ENCODE measurements at places on chromosomes 6 and 20.

- no peak for DNase-seq
These were observed 21.1 kb downstream of the ZNF184 start for GRCh38 chr6:27451660-27452390.

DNA sequence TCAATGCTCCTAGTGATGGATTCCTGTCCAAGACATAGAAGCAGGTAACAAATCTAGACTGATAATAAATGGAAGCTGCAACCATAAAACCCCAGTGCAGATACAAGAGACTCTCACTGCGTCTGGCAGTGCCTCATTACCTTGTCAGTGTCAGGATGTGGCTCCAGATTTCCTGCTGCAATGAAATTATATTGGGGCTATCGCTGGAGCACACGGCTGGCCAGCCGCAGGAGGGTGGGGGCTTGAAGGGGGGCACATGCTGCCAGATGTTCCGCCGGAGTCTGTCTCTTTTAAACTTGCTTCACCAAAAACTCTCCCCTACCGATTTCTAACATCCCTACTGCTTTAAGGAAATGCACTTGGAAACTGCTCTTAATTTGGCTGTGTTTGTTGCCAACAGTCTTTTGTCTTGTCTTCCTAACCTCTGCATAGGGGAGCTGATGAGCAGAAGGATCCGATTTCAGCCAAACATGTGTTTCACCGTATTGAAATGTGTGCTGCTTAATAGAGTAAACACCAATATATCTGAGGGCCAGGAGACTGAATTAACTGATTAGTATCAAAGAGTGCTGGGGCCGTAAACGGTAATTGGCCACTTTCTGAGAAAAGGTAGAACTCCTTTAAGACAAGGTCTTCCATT lies 102.2 kb upstream of the EXOC2 start:
- no peak for DNase-seq

DNA sequence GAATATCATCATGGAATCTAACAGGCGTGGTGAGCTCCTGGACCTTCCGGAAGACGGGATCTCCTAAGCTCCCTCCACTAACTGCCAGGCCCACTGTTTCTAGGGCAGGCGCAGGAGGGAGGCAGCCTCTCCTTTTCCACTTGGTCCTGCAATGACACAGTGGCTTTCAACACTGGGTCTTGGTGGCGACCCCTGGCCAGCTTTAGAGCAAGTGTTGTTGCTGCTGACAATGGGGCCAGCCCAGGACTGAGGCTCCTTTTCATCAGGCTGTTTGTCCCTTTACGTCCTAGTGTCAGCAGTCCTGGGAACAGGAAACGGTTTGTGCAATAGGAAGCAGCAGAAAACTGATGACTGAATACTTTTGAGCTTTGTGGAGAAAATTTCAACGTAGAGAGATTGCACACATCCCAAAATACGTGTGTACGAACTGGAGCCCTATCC lies 9.7 kb upstream of the QKI start:
- peak; percentile 40 for DNase-seq

DNA sequence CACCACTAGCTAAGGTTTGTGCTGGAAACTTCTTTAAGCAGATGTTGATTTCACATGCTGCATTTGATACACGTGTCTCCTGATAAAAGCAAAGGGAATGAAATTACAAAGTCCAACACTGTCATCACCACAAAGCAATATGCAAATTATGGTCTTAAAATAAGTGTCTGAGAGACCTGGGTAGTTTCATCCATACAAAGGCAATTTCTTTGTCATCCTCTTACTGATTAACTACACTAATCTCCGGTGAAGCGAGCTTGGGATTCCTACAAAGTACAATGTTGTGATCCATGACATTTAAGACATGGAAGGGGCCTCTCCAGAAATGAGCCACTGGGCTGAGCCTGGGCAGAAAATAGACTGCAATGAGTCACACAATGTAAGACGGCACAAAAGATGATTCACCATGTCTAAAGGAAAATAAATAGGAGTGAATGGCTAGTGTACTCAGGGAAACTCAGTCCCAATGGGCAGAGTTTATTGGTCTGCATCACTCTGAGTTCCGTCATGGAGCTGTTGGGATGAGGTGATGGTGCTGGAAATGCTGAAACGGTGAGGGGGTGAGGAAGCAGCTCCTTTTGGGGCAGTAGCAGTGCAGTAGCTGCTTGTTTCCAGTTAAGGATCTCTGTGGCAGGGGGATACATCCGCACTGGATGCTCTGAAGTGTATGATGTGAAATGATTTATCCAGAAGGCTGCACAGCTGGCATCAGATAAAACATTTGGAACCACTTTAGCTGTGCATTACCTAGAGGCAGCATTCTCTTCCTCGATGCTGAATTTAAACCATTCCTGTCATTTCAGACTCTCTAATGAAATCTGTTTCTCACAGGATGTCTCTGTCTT lies 103.3 kb downstream of the IBTK start:
- DNase-seq = no peak

DNA sequence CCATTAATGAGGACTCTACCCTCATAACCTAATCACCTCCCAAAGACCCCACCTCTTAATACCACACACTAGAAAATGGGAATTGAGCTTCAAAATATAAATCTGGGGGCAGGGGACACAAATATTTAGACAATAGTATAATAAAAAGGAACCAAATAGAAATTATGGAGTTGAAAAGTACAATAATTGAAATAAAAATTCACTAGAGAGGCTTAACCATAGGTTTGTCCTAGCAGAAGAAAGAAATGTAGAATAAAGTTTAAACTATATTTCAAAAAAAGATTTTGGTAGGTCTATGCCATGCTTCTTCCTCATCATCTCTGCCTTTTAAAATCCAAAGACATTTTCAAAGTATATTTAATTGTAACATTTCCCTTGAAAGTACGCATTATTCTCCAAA lies 19.5 kb upstream of the HLA-DQA1 start:
- DNase-seq = no peak

DNA sequence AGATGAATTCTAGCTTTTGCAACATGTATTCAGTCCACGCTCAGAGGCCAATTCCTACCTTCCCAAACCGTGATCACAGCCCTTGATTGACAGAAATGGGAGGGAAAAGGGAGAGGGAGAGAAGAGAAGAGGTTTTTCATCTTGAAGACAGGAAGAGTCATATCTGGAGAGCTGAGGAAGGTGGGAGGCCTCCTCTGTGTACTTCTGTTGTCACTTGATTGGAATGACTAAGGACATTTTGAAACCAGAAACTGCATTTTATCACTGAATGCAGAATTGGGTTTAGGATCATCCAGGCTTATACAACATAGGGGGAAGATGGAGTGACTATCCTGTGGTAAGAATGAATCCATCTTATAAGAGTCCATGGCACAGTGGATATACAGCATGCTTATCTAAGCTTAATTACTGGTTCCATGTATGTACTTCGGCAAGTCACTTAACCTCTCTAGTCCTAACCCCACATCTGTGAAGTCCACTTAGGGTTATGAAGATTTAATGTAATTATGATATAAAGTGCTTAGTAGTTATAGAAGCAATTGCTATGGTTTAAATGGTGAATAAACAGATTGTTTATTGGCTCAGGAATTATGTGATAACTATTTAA lies 144.0 kb downstream of the BCKDHB start:
- no peak for DNase-seq

GRCh38 chr20:51756653-51757052 lies 11.5 kb downstream of the ATP9A start:
- no peak for DNase-seq

DNA sequence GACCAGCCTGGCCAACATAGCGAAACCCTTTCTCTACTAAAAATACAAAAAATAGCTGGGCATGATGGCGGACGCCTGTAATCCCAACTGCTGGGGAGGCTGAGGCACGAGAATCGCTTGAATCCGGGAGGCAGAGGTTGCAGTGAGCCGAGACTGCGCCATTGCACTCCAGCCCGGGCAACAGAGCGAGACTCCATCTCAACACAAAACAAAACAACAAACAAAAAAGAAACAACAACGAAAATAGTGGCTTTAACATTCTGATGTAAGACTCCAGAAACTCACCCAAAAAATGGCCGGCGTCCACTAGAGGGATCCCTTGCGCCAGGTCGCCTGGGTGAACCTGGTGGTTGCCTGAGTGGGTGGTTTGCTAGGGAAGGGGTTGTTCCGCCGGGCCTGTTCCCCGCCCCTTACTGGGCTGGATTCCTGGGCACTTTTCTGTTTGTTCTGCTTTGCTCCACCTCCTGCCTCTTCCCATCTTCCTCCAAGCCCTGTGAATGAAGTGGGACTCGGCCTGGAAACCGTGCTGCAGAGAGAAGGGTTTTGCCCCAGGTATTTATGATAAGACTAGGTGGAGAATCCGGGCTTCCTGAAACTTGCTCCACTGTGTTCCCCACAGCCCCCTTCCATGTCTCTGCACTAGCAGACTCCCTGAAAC lies 1.5 kb downstream of the PABPC1L start:
- peak; percentile 53 for DNase-seq

Data from CD4-positive, alpha-beta T cell treated with Interleukin-1 beta for 1 hour (primary cell).